Urinary bladder (tissue), 4 donors: ENCODE measurements at places on chromosomes 4 and X. TPM values are rescaled to one million over a fixed set of nuclear protein-coding genes. Genes with fewer than 3 reads are reported as not detected.
A peak's percentile ranks its signal among the peaks of the same experiment; 100 is the strongest.

DNA sequence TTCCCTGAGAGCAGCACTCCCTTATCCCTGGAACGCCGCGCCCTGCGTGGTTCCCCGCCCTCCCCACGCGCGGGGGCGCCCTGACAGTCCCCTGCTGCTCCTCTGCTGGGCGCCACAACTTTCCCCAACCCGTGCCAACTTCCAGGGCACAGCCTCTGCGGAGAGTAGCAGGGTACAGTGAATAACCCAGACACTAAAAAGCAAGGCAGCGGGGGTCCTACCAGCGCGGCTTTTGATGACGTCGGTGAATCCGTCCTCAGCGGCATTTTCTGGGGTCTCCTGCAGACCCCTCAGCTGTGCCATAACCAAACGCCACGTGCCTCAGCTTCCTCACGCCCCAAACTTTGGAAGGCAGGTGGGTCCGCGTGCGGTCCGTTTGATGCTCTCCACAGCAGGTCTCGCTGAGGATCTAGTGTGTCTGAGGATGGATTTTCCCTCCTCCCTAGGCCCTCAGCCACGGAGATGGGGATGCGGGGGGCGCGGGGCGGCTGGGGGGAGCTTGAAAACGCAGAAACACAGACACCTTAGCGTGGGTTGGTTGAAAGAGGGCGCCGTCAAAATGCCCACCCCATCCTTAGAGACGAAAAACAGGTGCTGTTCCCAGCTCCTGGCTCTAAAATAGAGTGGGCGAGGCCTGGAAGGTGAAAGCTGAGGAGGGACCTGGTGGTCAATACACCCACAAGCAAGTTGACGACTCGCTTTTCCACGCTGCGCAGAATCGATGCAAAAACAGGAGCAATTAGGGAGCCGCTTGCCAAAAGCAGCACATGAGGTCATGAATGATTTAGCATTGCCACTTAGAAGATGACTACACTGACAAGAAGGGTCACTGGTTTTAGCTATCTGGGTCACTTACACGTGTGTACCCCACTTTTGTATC is 405.6 kb downstream of the FAM47A start:
- DNase-seq: no peak

DNA sequence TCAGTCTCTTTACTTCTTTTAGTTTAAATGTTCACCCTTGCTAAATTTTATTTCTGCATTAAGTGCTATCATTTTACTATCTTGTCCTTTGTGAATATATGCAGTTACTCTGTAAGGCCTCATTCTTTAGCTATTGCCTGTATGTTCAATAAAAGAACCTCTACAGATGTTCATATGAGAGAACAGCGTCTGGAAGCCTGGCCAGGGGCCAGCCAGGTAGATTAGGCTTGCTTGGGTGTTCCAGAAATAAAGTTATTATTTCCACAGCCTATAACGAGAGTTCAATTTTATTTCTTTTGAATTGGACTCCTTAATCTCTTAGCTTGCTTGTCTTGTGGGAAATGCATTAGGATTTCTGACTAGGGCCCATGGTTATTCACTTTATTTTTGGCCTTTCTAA is 214.5 kb downstream of the TLL1 start:
- no peak for DNase-seq

GRCh38 chr4:183905081-183905592 is at the start of gene STOX2:
TSS of gene STOX2 (plus strand) at chr4:183905307. CDS start at chr4:183906791, 1,484 bp downstream.
- DNase-seq: peak; percentile 47

DNA sequence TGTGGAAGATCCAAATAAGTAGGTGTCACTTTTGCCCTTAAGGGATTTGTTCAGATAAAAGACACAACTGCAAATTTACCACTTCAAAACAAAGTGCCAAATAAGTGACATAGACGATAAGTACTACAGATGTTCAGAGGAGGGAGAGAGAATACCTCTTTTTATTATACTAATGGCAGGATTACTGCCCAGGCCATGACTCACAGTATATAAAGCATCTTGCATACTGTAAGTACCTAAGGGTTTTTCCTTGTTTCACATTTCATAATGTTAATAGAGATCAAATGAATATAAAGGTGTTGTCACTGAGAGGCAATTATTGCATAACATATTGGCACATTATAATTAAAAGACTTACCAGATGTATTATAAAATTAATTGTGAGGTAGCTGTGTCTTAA is 46.4 kb downstream of the PTPN13 start:
- DNase-seq: no peak

ZAR1 gene
- not detected for polyA plus RNA-seq

TASL gene
- polyA plus RNA-seq: 0.48 TPM

UCHL1 gene
- polyA plus RNA-seq: 81.6 TPM

CXCL1 gene
- 1.5 TPM for polyA plus RNA-seq

OTC gene
- polyA plus RNA-seq: 0.41 TPM
